Mesenteric fat pad (tissue), 1 donor: ENCODE measurements at places on chromosomes 4 and X. TPM values are rescaled to one million over a fixed set of nuclear protein-coding genes. Genes with fewer than 3 reads are reported as not detected.

The FAM241A gene
- 23.2 TPM for total RNA-seq

The H2BW1 gene
- total RNA-seq = not detected

The VMA21 gene
- total RNA-seq = 30.7 TPM

The ZMYM3 gene
- 11.8 TPM for total RNA-seq
